T-cell (primary cell): ENCODE measurements at places on chromosomes 1 and 21. TPM values are rescaled to one million over a fixed set of nuclear protein-coding genes. Genes with fewer than 3 reads are reported as not detected.

DNA sequence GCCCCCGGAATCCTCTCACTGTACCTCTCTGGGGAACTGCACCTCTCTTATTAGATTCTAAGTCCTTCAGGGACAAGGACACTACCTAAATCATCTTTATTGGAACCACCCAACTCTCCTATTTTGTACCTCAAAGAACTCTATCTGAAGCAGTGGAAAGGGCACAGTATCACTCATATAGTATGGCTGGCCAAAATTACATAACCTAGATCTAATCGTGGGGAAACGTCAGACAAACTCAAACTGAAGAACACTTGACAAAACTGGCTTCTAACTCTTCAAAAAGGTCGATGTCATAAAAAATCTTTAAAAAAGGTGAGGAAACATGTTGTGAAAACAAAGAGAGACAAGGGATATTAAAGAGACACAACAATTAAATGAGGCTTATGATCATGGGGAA, 210.0 kb downstream of the SLC45A1 start:
- DNase-seq, result no peak

- no peak for DNase-seq
These were observed 102.0 kb downstream of the LHX9 start for GRCh38 chr1:198019126-198019525.

GRCh38 chr1:155326020-155326526, 5.4 kb downstream of the RUSC1 start:
- DNase-seq, result no peak

DNA sequence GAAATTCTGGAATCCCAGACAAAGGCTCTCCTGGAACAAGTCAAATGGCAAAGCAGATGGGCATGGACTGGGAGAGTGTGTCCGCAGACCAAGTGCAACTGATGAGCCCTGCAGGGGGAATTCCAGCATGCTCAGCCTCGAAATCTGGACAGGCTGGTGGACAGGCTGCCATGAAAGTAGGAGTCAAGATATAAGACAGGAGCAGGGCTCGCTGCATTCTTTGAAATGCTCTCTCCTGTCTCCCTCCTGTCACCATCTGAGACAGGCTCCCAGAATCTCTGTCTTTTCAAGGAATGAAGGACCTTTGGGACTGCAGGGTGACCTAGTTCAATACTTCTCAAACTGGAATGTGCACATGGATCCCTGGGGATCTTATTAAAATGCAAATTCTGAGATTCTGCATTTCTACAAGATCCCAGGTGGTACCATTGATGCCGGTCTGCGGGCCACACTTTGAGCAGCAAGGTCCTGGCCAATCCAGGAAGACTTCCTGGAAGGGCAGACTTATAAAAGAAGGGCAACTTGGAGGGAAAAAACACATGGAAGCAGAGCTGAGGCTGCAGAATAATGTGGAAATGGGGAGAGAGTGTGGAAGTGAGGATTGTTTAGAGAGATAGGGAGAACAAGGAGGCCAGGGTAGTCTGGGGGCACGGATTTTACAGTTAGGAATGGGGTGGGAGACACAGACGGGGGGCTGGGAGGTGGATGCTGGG, 29.8 kb downstream of the TNNT2 start:
- no peak for DNase-seq

DNA sequence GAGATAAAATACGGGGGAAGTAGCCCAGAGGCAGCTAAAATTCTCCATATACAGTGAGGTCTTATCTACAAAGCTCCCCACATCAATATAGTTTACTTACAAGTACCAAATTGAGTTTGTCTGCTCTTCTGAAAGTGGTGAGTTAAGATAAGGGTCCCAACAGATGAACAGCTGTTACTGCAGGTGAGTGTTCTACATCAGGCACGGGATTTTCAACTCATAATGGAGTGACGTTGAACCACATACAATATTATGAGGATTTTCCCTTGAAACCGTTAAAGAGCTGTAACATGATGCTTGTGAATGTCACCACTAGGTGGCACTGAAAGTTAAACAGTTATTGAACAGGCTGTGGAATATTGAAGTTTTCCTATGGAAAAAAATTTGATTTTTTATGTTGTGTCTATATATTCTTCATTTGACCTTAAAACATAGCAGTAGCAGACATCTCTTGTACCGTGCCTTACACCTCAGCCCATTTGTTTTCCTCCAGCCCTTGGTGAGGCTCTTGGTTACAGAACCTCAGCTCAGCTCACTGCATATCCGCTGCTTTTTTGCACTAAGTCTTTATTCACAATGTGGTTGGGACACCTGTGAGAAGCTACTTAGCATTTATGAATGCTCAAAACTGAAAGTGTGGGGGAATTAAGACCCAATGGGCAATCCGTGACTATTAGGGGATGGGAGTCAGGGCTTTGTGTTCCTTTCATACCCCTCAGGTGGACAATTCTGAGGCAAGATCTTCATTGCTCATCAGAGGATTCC, 23.2 kb downstream of the CD1D start:
- no peak for DNase-seq

DNA sequence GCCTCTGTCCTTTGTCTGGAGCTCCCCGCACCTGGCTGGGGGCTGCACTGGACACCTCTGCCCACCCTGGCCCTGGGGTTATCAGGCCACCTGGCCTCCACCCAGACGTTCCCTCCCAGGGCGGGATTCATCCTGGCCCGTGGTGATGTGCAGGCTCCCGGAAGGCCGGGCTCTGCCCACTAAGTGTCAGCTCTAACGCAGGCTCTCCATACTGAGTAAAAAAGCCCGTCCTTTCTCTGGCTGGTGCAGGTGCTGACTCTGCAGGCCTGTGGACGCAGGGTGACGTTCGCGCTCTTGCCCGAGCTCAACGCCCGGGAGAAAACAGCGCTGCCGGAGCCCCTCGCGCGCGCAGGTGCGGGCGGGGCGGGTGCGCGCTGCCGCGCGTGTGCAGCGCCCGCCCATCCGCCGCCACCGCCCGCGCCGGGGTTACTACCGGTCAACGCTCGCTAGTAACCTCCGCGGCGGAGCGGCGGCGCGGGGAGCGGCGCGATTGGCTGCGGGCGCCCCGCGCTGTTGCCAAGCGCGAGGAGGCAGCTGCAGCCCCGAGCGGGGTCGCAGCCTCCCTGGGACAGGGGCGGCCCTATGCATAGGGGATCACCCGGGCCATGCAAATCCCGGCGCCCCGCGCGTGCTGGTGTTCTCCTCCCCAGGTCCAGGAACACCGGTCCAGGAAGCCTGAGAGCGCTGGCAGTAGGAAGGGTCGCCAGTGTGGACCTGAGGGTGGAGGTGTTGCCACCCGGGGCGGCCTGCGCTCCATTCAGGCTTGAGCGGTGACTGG, 15.7 kb downstream of the ABCG1 start:
- DNase-seq, result peak; percentile 46

GRCh38 chr1:173005196-173005864, 45.4 kb downstream of the TNFSF18 start:
- no peak for DNase-seq

- DNase-seq, result peak; percentile 10
These were observed 406 bp downstream of the HTR1D start for GRCh38 chr1:23216771-23217420.

DNA sequence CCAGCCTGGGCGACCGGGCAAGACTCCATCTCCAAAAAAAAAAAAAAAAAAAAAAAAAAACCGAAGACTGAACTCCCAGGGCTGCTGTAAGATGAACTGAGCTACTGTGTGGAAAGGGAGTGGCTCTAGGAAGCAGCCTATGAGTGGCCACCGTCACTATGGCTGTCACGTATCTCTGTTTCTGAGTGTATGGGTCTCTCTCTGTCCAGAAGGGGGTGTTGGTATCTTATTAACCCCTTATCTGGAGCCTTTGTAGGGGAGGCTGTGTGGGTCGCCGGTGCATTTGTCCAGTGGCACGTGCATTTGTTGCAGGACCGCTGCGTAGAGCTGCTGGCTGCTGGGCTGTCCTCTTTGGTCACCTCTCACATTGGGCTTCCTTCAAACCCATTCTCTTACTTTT, 326.6 kb downstream of the CAMTA1 start:
- DNase-seq, result no peak

The MSH4 gene
- total RNA-seq, result 0.54 TPM

The PLCH2 gene
- 20.2 TPM for total RNA-seq

The VPS13D gene
- total RNA-seq, result 73.7 TPM

The SLC1A7 gene
- total RNA-seq, result not detected

The WNT9A gene
- total RNA-seq, result not detected

The CRNN gene
- not detected for total RNA-seq

The RIPPLY3 gene
- not detected for total RNA-seq
